T-cell (primary cell): ENCODE measurements at places on chromosomes 1 and 21.

DNA sequence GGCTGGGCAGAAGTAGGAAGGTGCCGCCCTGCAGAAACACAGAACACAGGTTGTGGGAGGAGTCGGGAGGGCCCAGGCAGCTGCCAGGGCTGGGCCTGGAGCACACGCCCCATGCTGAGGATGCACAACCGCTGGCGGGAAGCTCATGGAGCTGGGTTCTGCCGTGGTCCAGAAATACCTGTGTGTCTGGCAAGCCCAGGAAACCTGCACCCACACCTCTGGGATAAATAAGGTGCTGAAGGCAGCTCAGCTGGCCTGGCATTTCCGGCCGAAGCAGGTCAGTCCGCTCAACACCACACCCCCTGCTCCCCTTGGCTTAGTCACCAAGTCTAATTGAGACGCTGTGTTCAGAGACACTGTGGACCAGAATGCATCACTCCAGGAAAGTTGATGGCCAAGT lies 32.1 kb downstream of the CTNNBIP1 start:
- DNase-seq: no peak

GRCh38 chr1:20063861-20064292 lies 6.1 kb upstream of the PLA2G5 start:
- no peak for DNase-seq

GRCh38 chr1:27564710-27565649 lies 39.0 kb downstream of the AHDC1 start:
- DNase-seq: no peak

DNA sequence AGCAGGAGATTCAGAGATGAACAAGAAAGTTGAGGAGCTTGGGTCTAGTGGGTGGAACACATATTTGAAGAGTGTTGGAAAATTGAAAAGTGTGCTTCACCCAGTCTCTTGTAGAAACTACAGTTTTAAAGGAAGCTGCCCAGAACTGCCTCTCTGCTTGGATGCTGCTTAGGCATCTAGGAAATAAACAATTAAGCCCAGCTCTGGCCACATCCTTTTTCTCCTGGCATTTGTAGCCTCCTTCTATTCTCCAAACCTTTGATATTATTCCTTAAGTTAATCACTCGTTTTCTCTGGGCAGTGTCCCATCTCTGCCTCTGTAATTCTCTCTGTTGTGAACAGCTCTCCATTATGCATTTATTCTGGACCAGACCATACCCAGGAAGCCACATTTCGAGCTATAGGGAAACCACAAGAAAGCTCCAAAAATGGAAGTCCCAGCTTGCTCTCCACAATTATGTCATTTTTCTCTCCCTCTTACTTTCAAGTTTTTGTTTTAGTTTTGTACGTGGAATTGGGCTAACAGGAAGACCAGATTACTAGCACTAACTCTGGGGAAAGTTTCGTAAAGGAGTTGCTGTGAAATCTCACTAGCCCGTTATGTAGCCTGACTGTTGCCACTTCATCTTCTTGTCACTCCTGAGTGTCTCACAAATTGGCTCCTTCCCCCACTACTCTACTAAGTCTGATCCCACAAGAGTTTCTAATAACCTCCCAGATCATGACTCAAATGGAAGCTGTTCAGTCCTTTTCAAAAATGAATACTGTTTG lies 102.2 kb downstream of the NTMT2 start:
- no peak for DNase-seq

GRCh38 chr1:11858968-11859871 lies 475 bp upstream of the NPPB start:
- peak; percentile 51 for DNase-seq

DNA sequence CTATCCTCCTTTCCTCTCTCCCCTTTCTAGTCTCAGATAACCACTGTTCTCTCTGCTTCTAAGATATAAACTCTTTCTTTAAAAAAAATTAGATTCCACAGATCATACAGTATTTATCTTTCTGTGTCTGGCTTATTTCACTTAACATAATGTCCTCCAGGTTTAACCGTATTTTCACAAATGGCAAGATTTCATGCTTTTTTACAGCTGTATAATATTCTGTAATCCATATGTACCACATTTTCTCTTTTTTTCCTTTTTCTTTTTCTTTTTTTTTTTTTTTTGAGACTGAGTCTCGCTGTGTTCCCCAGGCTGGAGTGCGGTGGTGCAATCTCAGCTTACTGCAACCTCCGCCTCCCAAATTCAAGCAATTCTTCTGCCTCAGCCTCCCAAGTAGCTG lies 5.1 kb upstream of the SLC16A1 start:
- DNase-seq: no peak

- DNase-seq: no peak
Measured at GRCh38 chr1:54869173-54869851, 17.7 kb downstream of the DHCR24 start.

DNA sequence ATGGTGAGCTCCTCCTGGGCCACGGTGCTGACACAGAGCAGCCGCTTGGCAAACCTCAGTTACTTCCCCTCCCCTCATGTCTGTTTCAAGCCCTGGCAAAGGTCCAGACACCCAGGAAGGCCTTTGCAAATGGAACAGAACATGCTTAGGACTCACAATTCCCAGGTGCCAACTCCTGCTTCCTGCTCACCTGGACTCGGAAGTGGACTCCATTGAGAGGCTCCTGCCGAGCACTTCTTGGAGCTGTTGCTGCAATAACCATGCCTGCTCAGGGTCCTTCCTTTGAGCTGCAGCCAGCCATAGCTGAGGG lies 10.7 kb downstream of the DCST2 start:
- no peak for DNase-seq

DNA sequence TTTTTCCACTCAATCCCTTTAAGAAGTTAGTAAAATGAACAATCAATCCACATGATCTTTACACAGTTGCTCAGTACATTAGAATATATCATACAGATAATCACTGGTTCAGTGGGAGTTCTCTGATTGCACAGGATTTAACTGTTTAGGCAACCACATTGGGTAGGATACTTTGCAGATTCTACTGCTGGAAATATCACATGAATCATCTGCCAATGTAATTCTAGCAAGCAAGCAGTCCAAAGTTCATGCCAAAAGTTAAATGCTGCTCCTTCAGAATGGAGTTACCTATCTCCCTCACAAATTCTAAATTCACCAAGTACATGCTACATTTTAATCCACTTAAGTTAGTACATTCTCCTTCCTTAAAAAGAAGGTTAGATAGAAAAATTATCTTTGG lies 52.4 kb downstream of the NEGR1 start:
- no peak for DNase-seq

DNA sequence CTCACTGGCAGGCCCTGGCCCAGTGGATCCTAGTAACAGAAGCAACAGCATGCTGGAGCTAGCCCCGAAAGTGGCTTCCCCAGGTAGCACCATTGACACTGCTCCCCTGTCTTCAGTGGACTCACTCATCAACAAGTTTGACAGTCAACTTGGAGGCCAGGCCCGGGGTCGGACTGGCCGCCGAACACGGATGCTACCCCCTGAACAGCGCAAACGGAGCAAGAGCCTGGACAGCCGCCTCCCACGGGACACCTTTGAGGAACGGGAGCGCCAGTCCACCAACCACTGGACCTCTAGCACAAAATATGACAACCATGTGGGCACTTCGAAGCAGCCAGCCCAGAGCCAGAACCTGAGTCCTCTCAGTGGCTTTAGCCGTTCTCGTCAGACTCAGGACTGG lies 7.7 kb downstream of the CGN start:
- no peak for DNase-seq

GRCh38 chr1:222919478-222919865 lies 104.6 kb downstream of the DISP1 start:
- DNase-seq: no peak

DNA sequence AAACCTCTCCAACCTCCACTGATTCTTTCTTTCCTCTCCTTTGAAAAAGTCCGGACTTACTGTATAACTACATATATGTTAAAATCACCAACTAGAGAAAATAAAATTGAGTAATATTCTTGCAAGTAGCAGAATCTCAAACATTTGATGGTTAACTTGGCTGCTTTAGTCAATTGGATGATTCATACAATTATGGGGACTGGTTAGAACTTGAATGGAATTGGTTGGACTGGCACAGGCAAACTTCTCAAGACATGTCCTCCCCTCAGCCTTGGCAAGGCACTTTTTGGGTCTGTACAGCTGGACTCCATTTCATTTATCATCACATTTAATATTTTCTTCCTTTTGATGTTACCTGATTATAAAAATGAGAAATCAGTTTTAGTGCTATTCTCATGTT lies 6.5 kb downstream of the WLS start:
- DNase-seq: no peak

DNA sequence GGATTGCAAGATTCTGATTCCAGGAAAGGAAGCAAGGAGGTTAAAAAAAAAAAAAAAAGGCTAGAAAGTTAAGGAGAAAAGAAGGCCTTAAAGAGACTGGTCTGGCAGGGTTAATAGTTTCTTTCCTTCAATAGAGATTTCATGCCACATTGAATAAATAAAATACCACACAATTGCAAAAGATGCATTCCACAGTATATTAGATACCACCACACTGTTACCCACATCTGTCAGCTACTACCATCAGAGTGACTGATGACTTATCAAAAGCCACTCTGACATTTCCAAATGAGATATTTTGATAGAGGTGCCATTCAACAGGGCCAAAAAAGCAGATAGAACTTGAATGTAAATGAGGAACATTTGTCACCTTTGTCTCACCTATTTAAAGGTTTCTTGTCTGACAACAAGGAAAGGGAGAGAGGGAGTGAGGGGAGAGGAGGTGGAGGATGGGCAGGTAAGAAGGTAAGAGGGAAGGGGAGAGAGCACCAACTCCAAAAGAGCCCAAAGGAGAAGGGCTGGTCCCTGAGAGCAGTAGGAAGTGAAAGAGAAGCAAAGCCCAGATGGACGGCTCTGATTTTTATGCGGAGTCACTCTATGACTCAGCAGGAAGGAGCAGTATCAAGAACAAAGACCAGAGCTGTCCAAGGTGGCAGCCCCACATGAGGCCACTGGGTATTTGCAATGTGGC lies 38.3 kb downstream of the LRRN2 start:
- no peak for DNase-seq

DNA sequence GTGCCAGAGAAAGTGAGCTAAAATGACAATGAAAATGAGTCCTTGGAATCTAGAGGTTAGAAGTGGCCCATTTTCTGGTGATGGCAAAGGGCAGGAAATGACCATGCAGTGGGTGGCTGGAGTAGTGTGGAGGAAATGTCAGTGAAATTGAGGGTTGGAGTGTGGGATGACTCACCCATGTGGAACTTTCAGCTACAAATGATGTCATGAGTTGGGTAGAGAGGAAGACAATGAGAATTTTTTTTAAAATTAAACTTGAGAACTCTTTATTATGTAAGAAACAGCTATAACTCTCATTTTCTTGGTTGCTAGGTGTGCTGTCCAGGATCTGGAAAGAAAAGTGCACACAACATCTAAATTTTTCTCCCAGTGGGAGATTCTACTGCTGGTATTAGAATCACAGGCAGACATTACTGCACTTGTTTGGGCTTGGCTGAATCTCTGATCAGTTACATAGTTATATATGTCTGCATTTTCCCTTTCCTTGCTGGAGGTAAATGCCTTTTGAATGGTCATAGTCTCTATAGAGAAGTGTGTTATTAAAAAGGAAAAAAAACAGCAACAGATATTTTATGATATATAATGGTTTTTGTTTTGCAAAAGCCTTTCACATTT lies 56.8 kb upstream of the GNG12 start:
- no peak for DNase-seq

DNA sequence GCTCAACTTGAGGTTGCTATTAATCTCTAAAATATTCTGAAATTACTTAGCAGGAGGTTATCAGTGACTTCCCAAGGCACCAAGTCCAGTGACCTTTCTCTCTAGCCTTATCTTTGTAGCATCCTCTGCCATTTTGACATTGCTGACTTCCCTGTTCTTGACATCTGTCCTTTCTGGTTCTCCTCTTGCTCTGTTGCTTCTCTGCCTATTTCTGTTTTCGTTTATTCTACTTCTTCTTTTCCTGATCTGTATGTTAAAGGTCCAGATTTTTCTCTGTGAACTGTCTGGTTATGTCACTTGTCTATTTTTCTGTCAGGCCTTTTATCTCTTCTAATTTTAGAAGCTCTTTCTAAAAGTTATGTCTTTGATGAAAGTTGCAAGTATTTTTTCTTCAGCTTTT lies 178.8 kb downstream of the VPS13D start:
- no peak for DNase-seq

- DNase-seq: no peak
Measured at GRCh38 chr21:30444204-30444603, 4.1 kb downstream of the KRTAP15-1 start.
